ENCODE measurements at places on chromosomes 5 and 9.

- DNase-seq, result no peak
These were observed 18.5 kb downstream of the MRPS27 start for GRCh38 chr5:72301557-72301956.

- no peak for DNase-seq
These were observed 21.3 kb upstream of the FAM13B start for GRCh38 chr5:138054206-138054605.

GRCh38 chr9:122126331-122127261, 33.0 kb downstream of the NDUFA8 start:
- no peak for DNase-seq

DNA sequence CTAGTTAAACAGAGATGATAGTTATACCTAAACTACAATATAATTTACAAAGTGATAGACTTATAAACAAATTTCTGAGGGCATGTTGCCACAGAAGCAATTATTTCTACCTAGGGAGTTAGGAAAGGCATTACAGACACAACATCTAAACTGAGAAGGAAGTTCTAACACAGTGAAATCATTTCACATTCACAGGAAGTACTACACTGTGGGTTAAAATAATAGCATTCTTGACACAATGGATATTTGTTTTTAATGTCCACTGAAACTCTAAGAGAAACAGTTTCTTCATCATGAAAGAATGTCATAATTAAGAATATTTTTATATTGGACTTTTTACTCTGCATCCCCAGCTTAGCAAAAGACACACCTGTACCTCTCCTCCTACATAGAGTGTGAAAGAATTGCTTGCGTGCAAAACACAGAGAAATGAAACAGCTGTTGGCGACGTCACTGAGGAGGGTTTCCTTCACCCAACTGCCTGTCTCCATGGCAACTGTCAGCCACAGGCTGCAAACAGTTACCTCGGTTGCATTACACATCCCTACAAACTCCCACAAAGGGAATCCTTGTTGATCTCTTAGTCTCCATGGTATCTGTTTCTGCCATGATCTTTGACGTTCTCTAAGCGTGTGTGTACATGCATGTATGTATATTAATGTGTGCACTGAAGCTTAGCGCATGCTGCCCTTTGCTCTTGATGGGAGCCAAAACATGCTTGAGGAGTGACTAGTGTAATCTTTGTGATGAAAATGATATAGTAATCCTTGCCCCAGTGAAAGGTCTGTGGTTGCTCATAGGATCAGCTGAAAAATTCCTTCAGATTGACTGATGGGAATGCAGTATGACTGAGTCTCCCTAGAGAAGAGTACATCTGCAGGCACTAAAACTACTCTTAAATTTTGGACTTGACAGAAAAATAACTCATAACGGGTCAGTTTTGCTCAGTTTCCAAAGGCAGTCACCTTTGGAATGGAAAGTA, 168.5 kb downstream of the ACTL7B start:
- no peak for DNase-seq

DNA sequence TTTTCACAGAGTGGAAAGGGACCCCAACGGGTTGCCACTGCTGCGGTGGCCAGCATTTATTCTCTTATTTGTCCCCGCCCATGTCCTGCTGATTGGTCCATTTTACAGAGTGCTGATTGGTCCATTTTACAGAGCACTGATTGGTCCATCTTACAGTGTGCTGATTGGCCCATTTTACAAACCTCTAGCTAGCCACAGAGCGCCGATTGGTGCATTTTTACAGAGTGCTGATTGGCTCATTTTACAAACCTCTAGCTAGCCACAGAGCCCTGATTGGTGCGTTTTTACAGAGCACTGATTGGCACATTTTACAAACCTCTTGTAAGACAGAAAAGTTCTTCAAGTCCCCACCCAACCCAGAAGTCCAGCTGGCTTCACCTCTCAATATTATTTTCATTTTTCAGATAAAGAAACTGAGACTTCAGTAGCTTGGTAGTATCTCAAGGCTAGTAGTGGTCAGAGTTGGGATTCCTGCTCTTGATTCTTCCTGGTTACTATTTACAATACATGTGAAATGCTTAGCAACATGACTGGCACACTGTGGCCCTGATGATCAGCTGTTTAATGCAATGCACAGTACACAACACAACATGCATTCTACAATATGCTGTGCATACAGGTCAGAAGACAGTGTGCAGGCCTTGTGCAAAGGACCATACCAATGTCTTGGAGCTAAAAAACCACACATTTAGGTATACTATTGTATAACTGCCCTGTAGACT, 63.6 kb upstream of the BOD1 start:
- no peak for DNase-seq

- DNase-seq, result no peak
These were observed 41.1 kb upstream of the CCNH start for GRCh38 chr5:87453801-87454200.

GRCh38 chr5:112757468-112758208, 20.0 kb downstream of the APC start:
- no peak for DNase-seq

- DNase-seq, result no peak
These were observed 68.5 kb downstream of the DROSHA start for GRCh38 chr5:31463351-31463750.

DNA sequence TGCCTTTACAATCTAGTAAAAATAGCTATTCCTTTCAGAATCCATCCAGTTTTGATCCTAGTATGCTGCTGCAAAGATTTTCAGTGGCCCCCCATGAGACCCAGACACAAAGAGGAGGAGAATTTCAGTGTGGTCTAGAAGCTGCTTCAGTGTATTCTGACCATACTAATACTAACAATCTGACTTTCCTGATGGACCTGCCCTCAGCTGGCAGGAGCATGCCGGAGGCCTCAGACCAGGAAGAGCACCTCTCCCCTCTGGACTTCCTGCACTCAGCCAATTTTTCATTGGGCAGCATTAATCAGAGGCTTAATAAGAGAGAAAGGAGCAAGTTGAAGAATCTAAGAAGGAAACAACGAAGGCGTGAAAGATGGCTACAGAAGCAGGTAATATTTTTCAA, 48.5 kb downstream of the RNF180 start:
- DNase-seq, result no peak

DNA sequence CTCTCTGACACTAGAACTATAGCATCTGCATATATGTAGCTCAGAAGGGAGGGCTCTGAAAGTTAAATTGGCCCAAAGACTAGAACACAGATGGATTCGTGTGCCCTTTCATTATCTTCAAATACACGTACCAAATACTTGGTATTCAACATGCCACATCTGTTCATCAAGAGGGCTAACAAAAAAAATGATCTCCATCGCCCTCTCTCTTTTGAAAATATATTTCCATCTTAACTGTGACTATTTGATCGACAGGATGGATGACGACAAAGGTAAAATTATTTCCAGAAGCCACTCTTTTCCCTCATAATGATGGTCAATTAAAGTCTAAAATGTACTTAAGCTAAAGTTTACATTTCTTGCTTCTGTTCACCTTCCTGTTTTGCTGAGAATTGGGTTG, 77.0 kb downstream of the SEMA6A start:
- no peak for DNase-seq

GRCh38 chr5:176851871-176852658, 41.7 kb downstream of the UNC5A start:
- no peak for DNase-seq

DNA sequence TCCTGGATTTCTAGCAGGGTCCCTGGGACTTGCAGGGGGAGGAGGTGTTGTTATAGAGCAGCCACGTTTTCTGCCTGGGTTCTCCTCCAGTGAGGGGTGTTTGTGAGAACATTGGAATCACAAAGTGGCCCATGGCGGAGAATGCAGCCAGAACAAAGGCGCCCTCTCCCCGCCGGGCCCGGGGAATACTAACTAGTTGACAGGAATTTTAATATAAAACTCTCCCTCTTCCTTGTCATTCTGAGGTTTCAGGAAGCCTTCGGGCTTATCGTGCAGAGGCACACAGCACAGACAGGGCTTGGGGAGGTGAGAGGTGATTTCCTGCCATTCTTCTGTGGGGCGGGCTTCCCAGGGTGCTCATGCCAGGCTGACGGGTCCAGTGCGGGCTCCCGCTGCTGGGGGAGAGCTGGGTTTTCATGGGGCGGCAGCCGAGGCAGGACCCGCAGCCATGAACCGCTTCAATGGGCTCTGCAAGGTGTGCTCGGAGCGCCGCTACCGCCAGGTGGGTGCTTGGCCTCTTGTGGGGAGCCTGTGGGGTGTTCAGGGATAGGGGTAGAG, 37.7 kb downstream of the RGS3 start:
- no peak for DNase-seq

DNA sequence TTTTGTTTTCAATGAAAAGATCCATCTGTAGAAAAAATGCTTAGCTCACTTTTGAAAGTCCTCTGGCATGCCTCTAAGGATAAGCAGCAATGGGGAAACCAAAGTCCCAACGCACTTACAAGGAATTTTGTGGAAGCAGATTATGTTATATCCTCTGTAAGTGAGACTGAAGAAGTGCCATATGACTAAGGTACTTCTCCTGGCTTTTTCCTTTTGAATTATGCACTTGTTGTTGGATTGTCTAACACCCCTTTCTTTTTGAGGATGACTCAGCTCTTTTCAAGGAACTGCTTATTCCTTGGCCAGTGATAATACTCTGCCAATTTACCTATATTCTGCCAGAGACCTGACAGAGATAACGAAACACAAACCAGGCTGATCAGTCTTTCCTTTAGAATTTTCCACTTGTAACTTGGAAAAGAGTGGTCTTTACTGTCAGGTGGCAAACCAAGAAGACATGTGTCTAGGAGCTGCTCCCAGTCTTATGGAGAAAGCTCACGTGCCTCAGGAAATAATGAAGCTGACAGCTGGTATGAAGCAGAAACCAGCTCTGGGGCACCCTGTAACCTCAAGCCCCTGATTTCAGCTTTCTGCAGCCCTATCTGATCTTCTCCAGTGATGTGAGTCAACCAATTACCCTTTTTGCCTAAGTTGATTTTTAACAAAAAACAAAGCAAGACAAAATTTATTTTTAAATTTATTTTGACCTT, 290.8 kb upstream of the FBXL7 start:
- DNase-seq, result no peak

GRCh38 chr9:90095682-90096081, 490.9 kb downstream of the GADD45G start:
- no peak for DNase-seq

DNA sequence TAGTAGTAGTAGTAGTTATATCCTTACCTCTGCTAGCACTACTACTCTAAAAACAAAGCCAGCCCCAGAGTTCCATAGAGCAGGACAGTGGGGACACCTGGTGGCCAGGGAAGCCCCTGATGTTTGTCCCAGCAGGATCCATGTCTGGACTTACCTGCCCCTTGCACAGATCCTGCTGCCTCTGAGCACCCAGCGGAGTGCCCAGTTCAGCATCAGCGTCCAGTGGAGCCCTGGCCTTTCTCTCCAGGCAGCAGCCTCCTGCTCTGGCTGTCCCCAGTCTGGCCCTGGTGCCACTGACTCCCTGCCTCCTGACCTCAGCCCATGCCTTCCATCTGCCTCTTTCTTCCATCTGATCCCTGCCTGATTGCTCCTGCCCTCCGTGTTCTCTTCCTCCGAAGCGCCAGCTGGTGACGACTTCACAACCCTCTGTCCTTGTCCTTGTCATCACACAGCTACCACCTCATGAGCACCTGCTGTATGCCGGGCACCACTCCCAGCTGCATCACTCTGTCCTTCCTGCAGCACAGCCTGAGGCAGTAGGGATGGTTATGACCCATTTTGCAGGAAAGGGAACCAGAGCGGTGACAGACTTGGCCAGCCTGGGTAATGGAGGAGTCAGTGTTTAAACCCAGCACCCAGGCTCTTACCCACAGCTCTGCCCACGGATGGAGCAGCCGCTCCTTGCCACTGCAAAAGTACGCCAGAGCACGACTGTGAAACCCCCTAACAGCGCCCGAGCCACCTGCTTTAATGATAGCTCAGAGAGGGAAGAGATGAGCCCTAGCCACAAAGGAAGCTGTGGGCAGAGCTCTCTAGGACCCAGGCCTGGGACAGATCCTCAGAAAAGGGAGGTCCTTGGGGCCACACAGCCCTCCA, 11.5 kb downstream of the SARDH start:
- peak; percentile 46 for DNase-seq

GRCh38 chr9:91481972-91482371, 58.3 kb upstream of the NFIL3 start:
- DNase-seq, result no peak

DNA sequence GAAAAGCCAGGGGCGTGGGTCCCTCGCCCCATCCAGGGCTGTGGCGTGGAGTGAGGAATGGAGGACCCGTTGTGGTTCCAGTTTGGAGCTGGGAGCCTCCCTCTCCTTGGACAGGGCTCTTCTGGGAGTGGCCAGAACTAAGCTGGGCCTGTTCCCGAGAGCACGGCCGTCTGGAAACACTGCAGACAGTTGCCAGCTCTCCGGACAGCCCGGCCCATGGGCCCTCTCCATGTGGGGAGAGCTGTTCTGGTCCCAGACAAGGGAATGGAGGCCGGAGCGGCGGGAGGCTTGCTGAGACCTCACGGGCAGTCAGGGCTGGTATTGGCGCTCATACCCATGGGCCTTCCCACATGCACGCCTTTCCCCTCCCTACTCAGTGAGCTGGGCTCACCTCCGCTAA, 45.2 kb upstream of the FCN2 start:
- no peak for DNase-seq

DNA sequence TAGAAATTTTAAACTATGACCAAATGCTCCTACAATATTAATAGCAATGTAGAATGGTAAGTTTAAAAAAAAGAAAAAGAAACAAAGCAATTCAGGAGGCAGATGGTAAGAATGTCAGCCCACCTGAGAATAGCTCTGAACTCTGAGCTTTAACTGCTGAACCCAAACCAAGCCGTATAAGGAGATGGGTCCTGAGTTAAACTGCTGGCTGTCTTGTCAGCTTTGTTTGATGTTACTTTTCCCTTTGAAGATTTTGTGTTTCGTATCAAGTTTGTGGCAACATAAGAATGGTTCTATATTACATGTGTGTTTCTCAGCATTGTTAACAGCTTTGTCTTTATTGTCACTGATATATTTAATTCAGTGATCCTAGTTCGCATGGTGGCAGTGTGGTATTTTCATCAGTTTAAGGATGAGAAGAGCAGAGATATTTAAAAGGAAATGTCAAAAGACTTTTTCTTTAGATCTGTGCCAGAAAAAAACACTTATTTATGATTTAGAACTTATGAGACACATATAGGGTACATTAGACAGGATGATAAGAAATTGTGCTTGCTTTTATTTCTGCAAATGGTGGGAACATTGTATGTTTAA, 390.1 kb downstream of the CCDC171 start:
- no peak for DNase-seq

GRCh38 chr9:4640027-4640426, 22.1 kb upstream of the PLPP6 start:
- DNase-seq, result peak; percentile 10
